Fibroblast of villous mesenchyme (primary cell): ENCODE measurements at places on chromosomes 5 and 9. TPM values are rescaled to one million over a fixed set of nuclear protein-coding genes. Genes with fewer than 3 reads are reported as not detected.
A peak's percentile ranks its signal among the peaks of the same experiment; 100 is the strongest.

DNA sequence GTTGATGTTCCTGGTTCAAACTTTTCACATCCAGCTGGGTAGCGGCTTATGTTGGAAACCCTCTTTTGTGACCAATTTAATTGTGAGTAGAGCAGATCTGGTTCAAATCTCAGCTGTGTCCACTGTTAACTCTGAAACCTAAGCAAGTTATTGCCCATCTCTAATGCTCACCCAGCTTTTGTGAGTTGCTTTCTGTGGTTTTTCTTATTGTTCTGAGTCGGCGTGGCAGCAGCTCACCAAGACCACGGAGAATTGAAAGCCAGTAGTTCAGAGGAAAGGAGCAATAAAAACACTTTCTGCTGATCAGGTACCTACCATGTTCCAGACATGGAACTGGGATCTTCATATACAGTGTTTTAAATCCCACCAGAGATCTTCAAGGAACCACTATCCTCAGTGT lies 114.4 kb downstream of the DOCK2 start:
- no peak for DNase-seq

DNA sequence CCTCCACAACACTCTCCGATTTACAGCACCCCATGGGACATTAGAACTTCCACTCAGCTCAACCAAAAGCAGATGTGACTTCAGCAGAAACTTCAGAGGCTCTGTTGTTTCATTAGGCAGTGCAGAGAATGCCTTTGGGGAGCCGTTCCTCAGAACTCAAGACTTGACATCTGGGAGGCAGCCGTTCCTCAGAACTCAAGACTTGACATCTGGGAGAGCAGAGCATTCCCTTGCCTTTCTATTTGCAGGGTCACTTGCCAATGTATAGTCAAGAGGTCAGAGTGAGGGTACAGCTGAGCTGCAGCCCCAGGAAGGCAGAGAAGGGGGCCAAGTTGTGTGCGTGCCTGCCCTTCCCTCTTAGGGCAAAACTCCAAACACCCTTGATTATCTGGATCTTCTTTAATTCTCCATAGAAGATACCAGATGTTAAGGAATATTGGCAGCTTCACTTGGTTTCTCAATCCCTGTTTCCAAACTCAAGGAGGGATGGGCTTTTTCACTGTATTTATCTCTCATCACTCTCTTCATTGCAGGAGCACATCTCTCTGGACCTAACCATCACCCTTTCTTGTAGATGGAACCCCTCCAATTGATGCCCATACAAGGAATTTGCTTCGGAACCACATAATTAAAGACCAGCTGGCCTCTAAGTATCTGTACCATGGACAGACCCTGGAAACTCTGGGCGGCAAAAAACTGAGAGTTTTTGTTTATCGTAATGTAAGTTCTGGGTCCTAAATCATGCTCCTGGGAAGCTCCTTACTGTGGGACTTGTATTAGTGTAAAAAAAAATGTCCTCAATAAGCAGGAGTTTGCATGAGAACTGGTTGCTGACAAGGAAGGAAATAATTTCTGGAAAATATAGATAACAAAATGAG lies 25.6 kb downstream of the TGFBI start:
- DNase-seq: peak; percentile 86

- no peak for DNase-seq
Measured at GRCh38 chr5:4881366-4882002, 258.6 kb upstream of the ADAMTS16 start.

DNA sequence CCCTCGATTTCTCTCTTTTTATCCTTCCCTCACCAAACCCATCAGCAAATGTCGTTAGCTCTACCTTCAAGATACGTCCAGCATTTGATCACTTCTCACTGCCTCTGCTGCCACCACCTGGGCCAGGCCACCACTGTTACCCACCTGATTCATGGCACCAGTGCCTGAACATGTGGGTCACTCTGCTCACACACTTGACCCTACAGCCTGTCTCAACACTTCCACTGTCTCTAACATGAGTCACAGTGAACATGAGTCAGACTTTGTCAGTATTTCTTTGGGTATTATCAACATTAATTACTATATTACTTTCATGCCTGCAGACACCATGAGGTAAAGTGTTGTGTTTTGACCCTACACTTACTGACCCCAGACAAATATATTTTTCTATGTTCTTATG lies 19.6 kb downstream of the SLC24A2 start:
- DNase-seq: no peak

DNA sequence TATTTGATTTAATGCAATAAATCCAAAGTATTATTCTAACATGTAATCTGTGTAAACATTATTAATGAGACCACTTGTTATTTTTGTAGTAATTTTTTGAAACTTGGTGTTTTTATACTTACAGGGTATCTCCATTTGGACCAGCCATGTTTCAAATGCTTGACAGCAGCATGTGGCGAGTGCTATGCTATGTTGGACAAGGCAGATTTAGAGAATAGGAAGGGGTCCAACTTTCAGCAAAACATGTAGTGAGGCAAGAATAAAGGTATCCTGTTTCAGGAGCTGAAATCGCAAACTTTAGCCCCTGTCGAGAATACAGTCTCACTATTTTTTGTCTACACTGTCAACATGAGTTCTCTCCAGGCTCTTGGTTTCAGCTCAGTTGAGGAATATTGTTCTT lies 33.7 kb downstream of the SNX24 start:
- DNase-seq: no peak

DNA sequence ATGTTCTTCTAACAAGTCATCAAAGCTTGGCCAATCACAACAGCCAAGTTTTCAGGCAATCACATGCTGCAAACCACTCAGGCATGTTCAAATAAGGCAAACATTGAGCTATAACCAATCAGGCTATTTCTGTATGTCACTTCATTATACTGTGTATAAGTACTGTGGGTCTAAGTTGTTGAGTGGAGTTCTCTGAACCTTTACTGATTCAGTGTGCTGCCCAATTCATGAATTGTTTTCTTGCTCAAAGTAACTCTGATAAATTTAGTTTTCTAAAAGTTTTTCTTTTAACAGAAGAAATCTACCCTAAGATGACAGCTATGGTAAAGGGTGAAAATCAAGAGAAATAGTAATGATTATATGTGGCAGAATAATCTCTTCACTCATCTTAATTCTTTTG lies 805.4 kb upstream of the NUDT12 start:
- DNase-seq: no peak

- DNase-seq: no peak
Measured at GRCh38 chr9:109314011-109314531, 6.8 kb downstream of the EPB41L4B start.

DNA sequence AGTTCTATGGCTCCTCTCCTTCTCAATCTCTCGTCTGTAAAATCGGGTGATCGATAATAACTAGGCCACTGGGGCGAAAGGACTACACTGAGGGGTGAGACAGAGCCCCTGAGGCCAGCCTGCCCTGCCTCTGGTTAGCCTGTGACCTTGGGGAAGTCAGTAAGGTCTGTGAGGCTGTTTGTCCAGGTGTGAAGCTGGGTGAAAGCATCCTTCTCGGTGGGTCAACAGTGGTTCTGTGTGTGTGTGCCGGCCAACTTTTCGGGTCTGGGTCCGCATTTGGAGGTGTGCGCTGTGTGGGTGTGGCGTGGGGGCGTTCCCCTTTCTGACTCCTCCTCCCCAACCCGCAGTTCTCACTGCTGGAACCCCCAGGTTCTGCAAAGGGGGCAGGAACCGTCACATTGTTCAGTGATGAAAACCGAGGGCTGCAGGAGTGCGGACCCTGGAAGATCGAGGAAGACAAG lies 5.0 kb upstream of the RNF44 start:
- DNase-seq: no peak

DNA sequence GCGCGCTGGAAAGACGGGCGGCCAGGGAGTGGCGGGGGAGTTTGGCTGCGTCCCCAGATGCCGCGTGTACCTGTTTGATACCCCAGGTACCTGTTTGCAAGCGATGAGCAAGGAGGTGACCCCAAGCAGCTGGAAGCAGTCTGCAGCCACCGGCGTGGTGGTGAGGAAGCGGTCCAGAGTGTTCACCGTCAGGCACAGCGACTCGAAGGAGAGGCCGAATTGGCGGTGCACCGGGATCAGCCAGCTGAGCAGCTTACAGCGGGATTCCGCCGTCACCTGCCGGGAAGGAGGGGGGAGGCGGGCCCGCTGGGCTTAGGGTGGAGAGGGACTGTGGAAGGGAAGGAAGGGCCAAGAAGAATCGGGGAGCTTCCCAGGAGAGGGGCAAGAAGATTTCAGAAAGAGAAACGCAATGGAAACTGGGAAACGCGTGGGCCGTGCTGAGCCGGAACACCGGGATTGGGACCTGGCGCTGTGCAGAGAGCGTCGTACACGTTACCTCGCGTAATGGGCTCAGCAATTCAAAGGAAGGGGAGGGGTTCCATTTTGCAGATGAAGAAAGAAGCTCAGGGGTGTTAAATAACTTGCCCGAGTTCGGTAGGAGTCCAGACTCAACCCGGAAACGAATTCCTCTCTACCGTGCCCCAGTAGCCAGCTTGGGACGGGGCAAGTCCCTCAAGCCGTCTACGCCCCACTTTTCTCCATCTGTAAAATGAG lies 980 bp downstream of the CCNO start:
- DNase-seq: no peak

GRCh38 chr9:105296877-105297287 lies 52.4 kb downstream of the SLC44A1 start:
- DNase-seq: peak; percentile 97

PCDHA1 gene
- under 0.01 TPM in 1 of 2 replicates, not detected in the other for total RNA-seq

- DNase-seq: no peak
Measured at GRCh38 chr9:81379655-81380054, 309.7 kb downstream of the TLE1 start.

PDE6A gene
- under 0.01 TPM in 1 of 2 replicates, not detected in the other for total RNA-seq

GRCh38 chr5:63346451-63346850 lies 615.8 kb downstream of the HTR1A start:
- DNase-seq: no peak

DNA sequence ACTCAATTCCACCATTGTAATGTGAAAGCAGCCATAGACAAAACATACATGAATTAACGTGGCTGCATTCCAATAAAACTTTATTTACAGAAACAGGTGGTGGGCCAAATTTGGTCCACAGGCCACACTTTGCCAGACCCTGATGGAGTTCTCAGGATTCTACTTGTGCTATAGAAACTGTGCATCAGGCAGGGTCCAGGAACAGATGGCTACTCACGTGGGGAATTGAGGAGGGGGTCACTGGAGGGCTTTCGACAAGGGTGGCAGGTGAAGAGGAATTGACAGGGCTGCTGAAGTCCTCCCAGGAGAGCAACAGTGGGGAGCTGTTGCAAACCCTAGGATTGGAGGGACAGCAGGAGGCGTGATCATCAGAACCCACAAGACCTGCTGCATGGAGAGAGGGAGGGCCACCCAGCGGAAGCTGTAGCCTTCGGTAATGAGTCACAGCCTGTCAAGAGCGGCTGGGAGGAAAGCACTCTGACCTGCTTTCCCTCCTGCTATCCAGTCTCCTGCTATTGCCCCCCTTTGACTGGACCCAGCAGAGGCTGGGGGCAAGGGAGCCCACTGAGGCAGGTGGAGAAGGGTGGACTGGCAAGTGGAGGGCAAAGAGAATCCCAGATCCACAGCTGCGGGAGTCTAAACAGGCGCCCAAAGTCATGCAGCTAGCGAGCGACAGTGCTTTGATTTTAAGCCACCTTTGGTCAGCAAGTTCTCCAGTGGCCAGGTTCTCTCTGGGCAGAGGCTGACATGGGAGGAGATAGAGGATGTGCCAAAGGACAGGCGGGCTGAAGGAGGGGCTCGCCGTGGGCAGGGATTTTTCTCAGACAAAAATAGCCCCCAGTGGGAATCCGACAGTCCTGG lies 138.3 kb upstream of the SMIM23 start:
- peak; percentile 25 for DNase-seq

GRCh38 chr5:97071993-97072392 lies 70.4 kb downstream of the LIX1 start:
- no peak for DNase-seq

AUH gene
- 13.2 and 13.4 TPM in 2 replicates for total RNA-seq

- no peak for DNase-seq
Measured at GRCh38 chr9:90838098-90838497, 36.5 kb downstream of the SYK start.

DNA sequence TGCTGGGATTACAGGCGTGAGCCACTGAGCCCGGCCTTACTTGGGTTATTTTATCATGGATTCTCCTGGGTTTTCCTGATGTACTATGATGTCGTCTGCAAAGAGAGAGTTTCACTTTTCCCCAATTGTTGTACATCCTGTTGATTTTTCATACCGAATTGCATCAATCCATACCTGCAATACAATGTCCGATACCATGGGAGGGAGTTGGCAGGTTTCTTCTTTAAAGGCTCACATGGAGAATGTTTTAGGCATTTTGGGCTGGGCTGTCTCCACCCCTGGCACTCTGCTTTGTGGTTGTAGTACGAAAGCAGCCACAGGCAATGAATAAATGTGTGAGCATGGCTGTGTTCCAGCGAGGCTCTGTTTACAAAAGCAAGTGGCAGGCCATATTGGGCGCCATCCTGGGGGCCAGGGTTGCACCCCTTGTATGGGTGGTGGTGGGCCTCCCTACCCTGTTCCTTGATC lies 35.1 kb upstream of the EXOC3 start:
- no peak for DNase-seq

NXNL2 gene
- 7.7 and 11.2 TPM in 2 replicates for total RNA-seq

DNA sequence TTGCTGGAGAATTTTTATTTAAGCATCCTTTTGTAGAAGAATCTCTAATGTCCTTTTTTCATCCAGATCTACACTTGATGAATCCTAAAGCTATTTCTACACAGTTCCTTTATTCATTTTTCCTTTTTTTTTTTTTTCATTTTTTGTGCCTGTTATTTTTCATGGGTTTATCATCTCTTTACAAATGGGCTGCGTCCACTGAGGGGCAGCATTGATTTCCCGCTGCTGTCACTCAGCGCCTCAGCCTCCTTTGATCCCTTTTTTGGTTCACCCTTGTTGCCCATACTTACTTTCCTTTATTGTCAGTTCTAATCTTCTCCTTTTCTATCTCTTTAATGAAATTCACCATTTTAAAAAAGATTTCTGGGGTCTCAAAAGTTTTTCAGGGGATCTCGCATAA lies 5.7 kb upstream of the MSMP start:
- DNase-seq: no peak

DNA sequence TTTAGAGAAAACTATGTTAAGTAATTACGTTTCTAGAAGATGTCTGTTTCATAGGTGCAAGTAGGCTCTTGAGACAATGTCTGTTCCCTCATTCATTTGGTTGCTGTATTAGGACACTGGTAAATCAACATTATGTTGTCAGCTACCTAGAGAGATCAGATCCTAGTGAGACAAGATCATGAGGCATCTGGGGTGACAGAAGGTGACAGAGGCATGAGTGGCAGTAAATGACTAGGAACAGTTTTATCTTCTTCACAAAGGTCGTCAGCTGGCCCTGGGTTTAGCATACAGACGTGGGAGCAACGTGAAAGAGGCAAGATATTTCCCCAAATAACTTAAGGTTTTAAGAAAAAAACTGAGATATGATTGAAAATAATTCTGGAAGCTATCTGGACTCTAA lies 1926.3 kb upstream of the WWC1 start:
- DNase-seq: no peak

GRCh38 chr5:101288633-101289032 lies 385.6 kb upstream of the ST8SIA4 start:
- DNase-seq: no peak

SLC6A18 gene
- not detected in 2 replicates for total RNA-seq

- DNase-seq: no peak
Measured at GRCh38 chr5:88583471-88583870, 299.5 kb downstream of the MEF2C start.
